Stimulated activated CD8-positive, alpha-beta memory T cell treated with anti-CD3 and anti-CD28 coated beads, Interleukin-7, amount 100 ng/mL, for 48 hours (primary cell): ENCODE measurements at places on chromosomes 1 and 21.

GRCh38 chr1:216805953-216806352, 82.7 kb upstream of the ESRRG start:
- no peak for DNase-seq

GRCh38 chr1:167602840-167603239, 27.2 kb upstream of the RCSD1 start:
- no peak for DNase-seq

- DNase-seq, result no peak
Measured at GRCh38 chr1:39081271-39082009, 55.3 kb downstream of the NDUFS5 start.

DNA sequence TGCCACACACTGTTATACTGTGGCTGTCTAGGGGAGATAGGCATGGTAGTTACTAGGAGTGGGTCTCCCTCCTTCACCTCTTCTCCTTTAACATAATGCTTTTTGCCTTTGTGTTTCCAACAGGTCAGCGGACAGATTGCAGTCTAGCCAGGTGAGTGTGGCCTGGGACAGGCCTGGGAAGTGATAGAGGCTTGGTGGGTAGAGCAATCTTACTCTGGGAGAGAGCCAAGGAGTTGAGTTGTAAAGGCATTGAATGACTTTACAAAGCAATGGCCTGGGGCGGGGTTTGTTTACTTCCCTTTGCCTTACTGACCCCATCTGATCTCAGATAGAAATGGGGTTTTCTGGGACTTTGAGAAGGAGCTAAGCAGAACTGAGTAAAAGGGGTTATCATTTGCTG, 51.0 kb upstream of the IKBKE start:
- DNase-seq, result no peak

DNA sequence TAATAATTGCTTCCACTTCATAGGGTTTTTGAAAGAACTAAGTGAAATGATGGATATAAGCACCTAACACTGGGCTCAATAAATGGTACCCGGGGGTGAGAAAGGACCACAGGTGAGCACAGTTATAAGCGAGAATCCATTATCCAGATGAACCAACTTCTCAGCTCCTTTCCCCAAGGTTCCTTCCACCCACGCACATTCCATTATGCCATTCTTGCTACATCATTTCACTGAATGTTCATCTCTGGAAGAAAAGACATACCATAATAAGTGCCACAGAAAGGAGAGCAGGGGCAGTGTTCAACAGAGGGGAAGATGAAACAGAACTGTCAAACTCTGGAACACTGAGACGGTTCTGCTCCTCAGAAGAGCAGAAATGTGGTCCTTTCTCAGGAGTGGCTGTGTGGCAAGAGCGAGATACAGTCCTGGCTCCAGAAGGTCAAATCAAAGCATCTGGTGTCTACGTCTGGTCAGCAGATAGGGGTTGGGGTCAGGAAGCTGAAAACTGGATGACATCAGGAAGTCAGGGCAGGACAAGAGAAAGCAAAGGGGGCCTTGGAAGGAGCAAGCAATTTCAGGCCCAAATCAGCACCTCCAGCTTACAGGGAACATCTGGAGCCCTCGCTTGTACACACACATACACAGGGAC, 255.4 kb upstream of the TMEM51 start:
- no peak for DNase-seq

GRCh38 chr1:29695803-29696202, 459.5 kb downstream of the PTPRU start:
- no peak for DNase-seq

DNA sequence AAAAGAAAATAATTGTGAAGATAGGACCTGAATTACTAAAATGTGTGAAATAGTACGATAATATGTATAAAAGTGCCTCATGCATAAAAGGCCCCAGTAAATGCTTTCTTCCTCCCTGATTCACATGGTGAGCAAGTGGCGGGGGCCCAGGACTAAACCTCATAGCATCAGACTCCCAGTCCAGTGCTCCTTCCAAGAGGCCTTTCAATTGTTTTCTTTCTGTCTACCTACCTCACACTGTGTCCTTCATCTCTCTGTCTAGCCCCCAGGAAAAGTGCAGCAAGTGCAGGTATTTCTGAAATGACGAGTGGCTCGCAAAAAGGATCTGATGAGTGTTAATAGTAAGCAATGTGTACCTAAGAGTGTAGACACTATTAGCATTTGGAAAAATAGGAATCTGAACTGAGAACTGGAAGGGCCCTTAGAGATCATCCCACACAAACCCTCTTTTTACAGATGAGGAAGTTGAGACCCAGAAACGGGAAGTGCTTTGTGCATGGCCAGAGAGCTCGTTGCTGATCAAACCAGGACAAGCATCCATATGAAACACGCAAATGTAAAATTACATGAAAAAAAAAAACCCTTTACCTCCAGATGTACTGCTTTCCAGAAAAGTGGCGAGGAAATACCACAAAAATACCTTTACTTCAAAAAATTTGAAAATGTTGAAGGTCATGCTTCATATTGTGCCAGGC, 118.2 kb upstream of the HOOK1 start:
- no peak for DNase-seq

- no peak for DNase-seq
Measured at GRCh38 chr21:16330908-16331268, 601.1 kb downstream of the USP25 start.

DNA sequence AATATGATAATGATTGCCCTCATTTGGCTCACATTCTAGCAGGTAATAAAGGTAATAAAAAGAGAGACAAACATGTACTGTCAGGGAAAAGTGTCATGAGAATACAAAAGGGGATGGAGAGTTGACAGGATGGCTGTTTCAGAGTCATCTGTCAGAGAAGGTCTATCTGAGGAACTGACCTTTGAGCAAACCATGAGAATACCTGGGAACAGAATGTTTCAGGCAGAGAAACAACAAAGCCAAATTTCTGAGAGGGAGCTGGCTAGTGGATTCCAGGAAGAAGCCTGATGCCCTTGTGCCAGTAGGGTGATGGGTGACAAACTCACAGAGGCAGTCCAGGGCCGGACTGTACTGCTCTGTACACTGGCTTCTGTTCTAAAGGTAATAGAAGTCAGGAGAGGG, 107.2 kb downstream of the C1orf21 start:
- DNase-seq, result no peak

GRCh38 chr1:187051618-187052232, 223.0 kb downstream of the PLA2G4A start:
- no peak for DNase-seq

GRCh38 chr1:13911697-13912619, 212.0 kb downstream of the PRDM2 start:
- DNase-seq, result no peak

GRCh38 chr1:65688848-65689247, 103.8 kb upstream of the PDE4B start:
- DNase-seq, result no peak

GRCh38 chr1:183832459-183832858, 27.5 kb downstream of the RGL1 start:
- no peak for DNase-seq

DNA sequence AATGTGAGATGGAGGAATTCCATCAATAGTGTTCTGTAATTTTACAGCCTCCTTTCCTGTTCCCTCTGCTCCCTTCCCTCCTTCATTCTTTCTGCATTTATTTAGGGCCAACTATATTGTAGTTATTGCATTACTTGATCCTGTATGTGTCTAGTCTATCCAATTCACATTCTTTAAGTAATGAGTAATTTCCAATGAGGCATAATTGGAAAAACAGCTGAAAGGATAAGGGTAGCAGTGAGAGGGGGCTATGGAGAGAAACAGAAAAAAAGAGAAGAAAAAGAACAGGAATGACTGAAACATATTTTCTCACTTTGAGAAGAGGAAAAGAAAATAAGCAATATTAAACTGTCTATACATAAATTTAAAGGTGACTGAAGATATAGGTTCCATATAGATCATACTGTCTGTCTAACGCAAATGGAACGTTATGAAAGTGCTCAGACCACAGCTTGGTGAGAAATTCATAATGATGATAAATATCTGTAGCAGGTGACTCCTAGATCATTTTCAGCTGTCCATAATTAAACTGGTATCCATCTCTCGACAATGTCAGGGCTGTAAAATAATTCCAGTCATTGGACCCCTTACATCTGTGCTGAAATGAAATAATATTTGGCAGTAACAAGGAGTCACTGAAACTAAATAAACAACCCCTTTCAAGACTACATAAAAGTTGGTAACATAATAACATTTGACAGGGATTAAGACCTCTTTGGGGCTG, 61.8 kb downstream of the SPAG17 start:
- no peak for DNase-seq

DNA sequence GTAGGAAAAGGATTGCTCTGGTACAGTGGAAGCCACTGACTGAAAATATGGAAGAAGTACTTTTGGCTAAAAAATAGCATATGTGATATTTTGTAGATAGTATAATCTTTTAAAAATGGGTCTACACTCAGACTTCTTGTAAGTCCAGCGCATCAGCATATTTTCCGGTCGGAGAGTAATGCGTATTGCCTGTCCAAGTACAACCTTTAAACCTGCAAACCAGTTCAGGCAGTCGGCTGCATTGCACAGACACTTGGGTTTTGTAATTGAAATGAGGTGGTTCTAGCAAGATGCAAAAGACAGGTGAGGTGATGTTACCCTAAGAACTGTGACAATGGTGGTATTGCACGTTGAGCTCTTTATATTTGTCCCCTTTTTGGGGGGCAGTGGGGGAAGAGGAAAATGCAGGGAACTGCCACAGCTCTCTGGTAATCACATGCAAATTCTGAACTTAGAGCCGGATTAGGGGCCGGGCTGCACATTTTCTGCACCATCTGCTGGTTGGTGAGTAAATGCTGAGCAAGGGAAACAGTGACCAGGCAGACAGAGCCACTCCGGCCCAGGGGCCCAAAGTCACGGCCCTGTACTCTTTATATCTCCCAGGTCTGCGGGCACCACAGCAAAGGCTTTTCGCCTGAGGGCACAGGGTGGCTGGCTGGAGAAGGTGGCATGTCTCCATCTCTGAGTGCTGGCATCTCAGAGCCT, 2.3 kb downstream of the GPR137B start:
- no peak for DNase-seq

- DNase-seq, result no peak
Measured at GRCh38 chr21:25300632-25301031, 306.6 kb downstream of the MRPL39 start.

- DNase-seq, result no peak
Measured at GRCh38 chr21:35768187-35768586, 292.1 kb downstream of the SETD4 start.

- DNase-seq, result no peak
Measured at GRCh38 chr1:157961805-157962762, 31.4 kb upstream of the KIRREL1 start.

DNA sequence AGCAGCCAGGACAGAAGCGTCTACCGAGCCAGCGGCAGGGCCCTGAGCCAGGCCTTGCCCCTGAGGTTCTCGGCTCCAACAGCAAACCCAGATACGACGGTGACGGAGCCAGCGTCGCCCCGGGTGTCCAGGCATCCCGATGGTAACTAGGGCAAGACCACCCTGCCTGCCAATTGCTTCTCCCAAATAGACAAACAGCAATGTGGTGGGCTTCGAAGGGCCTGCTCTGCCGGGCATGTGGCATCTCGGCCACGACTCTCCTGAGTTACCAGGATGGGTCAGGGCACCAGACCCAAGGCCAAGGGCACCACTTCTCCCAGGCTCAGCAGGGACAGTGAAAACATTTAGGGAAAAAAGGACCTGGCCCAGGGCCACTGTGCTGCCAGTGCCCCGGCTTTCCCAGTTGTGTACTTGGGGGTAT, 3.2 kb upstream of the ACTRT2 start:
- no peak for DNase-seq

- DNase-seq, result no peak
Measured at GRCh38 chr1:244154508-244154871, 103.4 kb downstream of the ZBTB18 start.

- DNase-seq, result no peak
Measured at GRCh38 chr21:41369920-41370839, 8.4 kb downstream of the MX2 start.

DNA sequence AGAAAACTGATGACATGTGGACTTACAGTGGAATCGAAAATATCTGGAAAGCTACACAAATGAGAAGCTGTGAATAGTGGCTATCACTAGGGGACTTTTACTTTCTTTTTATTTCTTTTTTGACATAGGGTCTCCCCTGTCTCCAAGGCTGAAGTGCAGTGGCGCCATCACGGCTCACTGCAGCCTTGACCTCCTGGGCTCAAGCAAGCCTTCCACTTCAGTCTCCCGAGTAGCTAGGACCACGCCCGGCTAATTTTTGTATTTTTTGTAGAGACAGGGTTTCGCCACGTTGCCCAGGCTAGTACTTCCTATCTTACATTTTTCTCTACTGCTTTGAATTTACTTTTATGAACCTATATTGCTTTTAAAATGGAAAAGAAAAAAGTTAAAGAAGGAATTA, 10.5 kb downstream of the TMEM35B start:
- no peak for DNase-seq

- no peak for DNase-seq
Measured at GRCh38 chr1:87034351-87034750, 119.9 kb downstream of the HS2ST1 start.

DNA sequence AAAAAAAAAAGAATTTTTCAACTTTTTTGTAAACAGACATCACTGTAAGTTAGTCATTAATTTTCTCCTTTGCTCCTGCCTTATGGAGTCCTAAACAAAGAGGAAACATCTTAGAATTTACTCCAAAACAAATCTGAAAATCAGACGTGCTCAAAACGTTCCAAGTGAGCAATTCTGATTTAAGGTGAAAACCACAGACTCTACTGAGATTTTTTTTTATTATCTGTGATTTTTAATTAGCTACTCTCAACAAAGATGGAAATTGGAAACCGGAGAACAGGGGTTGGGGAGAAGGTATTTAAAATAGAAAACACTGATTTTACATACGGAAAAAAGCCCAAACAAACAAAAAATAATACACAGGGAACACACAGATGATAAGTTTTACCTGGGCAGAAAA, 7.8 kb upstream of the CTSK start:
- no peak for DNase-seq

DNA sequence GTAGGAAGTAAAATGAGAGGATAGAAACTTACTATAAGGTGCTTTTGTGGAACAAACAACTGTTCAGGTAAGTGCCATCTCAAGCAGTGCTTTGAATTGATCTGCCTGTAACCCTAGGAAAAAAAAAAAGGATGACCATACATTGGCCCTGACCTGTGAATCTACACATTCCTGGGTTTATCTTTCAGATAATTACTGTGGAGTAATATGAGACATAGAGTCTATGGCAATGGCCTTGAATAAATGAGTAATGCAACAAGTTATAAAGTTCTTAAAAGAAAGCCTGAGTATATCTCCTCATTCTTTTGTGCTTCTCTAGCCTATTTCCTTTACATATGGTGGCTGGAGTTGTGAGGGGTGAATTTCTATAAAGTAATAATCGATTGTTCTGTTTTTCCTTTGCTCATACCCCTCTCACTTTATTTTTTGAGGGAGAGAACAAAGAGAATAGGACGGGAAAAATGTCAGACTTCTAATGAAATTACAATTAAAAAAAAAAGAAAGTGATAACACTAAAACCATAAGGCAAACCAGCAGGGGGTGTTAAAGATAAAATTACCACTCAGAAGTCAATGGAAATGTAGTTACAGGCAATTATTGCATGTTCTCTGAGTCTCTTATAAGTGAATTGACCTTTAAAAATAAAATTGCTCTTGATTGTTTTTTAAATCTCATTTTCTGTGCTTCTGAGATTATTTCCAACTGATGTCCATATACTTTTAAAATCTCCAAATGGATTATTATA, 12.4 kb upstream of the ATP1A1 start:
- DNase-seq, result no peak
